NCI-H2029 (cell line): ENCODE measurements at places on chromosomes 1 and 21.

GRCh38 chr1:10909697-10910680 is 102.5 kb upstream of the TARDBP start:
- DNase-seq: peak; percentile 20

- DNase-seq: no peak
These were observed 363.8 kb downstream of the PTPRC start for GRCh38 chr1:199002661-199003060.

DNA sequence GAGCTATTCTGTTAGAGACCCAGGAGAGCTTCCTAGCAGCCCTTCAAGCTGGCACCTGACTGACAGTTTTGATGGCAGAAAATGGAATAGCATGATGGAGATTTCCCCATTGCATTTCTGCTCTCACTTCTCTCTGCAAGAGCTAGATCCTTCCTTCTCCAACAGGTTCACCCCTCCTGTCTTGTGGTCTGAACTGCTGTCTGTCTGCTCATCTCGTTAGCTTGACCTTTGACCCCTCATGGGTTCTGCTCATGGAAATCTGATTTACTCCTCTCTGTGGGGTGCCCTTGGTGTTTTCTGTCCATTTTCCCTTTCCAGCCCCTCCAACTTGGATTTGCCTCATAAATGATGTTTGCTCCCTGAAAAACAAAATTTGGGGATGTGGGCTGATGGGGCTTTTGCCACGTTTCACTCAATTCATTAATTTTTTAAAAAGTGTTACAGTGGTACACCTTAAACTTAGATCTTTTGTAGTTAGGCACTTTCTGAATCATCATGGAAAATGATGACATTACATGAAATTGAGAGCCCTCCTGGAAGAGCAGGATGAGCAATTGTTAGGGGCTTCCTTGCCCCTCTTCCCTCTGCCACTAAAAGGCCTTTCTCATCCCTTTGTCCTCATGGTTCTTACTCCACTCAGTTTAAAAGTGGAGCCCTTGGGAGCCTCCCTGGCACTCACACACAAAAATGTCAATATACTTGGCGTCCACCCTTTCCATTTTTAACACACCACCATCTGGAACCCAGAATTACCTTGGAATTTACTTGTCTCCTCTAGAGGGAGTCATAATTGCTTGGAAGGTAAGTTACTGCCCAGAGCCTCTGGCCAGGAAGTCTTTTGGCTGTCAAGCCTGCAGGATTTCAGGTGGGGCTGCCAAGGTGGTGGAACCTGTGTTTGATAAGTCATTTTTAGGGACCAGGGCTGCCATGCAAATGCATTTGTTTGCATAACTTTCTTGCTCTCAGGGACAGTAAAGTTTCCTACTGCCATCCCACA is 31.9 kb upstream of the IL19 start:
- DNase-seq: no peak

DNA sequence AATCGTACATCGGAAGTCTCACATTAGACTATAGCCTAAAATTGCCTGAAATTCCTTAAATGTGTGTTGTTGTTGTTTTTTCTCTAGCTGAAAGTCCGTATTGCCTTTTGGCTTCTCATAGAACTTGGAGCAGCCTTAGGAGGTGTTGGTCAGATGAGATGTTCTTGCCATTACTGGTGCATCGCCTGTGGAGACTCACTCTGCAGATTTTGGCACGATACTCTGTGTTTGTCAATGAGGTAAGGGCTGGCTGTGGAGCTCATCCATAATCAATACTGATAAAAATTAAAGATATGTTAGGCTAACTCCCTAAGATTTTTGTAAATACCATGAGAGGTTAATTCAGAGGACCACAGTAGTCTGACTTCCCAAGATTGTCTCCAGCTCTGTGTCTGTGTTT is 28.9 kb downstream of the AGT start:
- no peak for DNase-seq

- no peak for DNase-seq
These were observed 6.9 kb downstream of the C1orf162 start for GRCh38 chr1:111480674-111481073.

DNA sequence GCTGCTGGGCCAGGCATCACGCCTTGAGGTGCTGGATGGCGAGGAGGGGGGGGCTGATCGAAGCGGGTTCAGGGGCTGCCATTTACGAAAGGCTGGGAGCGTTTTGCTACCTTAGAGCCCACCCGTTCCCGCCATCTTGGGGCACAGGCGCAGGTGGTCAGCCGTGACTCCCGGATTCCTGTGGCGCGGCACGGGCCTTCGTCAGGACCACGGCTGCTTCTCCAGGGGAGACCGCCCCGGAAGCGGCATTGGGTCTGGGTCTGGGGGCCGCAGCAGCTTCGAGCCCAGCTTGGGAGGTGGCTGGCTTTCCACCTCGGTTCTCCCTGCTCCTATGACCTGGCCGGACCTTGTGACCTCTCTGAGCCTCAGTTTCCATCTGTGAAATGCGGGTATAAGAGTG is 23.8 kb downstream of the SPSB1 start:
- DNase-seq: no peak
